ENCODE measurements at places on chromosomes 5 and 9.

GRCh38 chr9:91935805-91936514 lies 14.1 kb downstream of the ROR2 start:
- DNase-seq, result no peak

DNA sequence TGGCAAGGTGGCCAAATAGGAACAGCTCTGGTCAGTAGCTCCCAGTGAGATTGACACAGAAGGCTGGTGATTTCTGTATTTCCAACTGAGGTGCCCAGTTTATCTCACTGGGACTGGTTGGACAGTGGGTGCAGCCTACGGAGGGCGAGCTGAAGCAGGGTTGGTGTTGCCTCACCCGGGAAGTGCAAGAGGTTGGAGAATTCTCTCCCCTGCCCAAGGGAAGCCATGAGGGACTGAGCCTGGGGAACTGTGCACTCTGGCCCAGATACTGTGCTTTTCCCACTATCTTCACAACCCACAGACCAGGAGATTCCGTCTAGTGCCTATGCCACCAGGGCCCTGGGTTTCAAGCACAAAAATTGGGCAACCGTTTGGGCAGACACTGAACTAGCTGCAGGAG lies 61.0 kb downstream of the TNFSF8 start:
- DNase-seq, result no peak

GRCh38 chr5:103093727-103094126 lies 26.2 kb downstream of the GIN1 start:
- no peak for DNase-seq

DNA sequence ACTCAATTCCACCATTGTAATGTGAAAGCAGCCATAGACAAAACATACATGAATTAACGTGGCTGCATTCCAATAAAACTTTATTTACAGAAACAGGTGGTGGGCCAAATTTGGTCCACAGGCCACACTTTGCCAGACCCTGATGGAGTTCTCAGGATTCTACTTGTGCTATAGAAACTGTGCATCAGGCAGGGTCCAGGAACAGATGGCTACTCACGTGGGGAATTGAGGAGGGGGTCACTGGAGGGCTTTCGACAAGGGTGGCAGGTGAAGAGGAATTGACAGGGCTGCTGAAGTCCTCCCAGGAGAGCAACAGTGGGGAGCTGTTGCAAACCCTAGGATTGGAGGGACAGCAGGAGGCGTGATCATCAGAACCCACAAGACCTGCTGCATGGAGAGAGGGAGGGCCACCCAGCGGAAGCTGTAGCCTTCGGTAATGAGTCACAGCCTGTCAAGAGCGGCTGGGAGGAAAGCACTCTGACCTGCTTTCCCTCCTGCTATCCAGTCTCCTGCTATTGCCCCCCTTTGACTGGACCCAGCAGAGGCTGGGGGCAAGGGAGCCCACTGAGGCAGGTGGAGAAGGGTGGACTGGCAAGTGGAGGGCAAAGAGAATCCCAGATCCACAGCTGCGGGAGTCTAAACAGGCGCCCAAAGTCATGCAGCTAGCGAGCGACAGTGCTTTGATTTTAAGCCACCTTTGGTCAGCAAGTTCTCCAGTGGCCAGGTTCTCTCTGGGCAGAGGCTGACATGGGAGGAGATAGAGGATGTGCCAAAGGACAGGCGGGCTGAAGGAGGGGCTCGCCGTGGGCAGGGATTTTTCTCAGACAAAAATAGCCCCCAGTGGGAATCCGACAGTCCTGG lies 138.3 kb upstream of the SMIM23 start:
- no peak for DNase-seq

- no peak for DNase-seq
Observed at GRCh38 chr5:179385914-179386313, 40.7 kb upstream of the ADAMTS2 start.

- DNase-seq, result no peak
Observed at GRCh38 chr5:124859027-124859426, 112.6 kb upstream of the ZNF608 start.

GRCh38 chr5:96052374-96052773 lies 90.7 kb upstream of the ELL2 start:
- DNase-seq, result no peak

DNA sequence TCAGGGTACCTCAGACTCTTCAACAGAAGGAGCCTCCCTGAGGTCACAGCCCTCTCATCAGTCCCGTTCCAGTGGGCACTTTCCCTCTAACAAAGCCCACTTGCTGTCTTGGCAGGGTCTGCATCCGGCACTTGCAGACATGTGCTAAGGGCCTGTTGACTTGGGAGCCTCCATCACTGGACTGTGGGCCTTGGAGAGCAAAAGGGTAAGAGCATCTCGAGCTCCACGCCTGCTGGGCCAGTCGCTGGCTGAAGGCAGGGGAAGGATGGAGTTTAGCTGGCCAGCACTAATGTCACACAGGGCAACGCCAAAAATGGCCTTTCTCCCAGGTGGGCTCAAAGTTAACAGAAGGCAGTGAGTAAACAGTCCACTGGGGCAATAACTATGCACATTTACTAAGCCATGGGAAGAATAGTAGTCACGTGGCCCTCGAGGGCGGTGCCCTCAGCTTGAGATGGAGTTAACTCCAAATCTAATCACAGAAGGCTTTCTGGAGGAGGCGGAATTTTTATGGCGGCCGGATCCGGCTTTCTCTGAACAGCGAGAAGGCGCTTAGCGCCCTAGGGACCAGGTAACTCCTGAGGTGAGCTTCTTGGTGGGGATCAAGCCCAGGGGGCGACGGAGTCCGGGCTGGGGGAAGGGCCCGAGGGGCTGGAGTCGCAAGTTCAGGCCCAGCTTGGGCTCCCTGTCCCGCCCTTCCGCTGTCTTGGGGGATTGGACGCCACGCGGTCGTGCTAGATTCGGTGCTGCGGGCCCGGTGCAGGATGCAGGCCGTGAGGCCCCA lies 2.0 kb upstream of the NSD1 start:
- no peak for DNase-seq

DNA sequence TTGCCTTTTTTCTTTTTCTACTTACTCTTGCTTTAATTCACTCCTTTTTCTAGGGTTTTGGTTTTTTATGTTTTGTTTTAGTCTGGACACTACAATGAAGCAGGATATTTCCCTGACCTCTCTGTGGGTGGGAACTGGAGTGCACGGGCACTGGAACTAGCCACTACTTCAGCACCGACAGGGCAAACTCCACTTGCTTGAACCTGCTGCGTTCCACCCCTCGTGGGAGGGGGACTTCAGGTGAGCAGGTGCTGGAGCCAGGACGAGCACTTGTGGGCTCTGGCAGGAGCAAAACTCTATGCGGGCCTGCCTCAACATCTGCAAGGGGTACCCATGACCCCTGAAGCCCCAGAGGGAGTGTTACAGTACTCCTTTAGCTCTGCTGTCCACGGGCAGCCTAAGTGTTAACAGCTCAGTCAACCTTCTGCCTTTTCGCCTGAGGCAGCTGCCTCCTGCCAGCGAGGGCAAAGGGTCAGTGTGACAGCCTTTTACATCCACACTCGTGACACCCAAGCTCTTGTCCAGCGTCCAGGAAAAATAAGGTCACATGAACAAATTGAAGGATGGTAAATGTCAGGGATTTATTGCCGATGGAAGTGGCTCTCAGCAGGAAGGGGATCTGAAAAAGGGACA lies 144.1 kb upstream of the NFIL3 start:
- no peak for DNase-seq

GRCh38 chr9:133968428-133968827 lies 23.7 kb downstream of the VAV2 start:
- DNase-seq, result no peak

DNA sequence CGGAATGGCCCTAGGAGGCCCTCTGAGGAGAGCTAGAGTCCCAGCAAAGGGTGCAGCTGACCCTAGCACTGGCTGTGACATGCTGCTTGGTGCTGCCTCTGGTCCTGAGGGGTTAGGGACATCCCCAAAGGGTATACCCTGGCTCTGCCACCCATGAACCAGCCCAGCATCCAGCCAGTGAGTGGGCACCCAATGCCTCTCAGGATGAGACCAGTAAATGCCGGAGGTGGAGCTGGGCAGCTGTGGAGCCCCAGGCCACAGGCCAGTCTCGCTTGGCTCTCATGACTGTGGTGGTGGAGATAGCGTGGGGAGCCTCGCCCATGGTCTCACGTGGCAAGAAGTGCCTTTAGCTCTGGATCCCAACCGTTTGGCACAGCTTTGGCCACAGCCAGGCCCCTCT lies 3.7 kb upstream of the CEL start:
- no peak for DNase-seq

- DNase-seq, result peak; percentile 29
Observed at GRCh38 chr9:18721267-18721994, 247.5 kb downstream of the ADAMTSL1 start.

DNA sequence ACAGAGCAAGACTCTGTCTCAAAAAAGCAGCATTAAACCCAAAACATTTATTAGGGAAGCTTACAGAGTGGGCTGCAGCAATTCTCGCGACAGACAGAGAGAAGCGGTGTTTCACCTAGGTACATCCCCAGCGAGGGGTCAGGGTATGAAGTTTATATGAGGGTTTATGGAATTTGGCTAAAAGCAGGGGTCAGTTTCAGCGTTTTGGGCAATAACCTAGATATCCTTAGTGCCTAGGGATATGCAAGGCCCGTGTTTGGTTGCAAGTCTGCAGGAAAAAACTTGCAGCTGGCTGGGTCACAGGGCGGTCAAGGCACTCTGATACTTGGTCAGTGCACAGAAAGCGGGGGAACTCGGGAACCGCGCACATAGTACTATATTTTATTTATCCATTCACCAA lies 649 bp upstream of the GLE1 start:
- DNase-seq, result no peak

- DNase-seq, result no peak
Observed at GRCh38 chr9:124789531-124789930, 12.6 kb downstream of the OLFML2A start.

GRCh38 chr9:78778861-78779374 lies 482.0 kb downstream of the PSAT1 start:
- DNase-seq, result no peak

DNA sequence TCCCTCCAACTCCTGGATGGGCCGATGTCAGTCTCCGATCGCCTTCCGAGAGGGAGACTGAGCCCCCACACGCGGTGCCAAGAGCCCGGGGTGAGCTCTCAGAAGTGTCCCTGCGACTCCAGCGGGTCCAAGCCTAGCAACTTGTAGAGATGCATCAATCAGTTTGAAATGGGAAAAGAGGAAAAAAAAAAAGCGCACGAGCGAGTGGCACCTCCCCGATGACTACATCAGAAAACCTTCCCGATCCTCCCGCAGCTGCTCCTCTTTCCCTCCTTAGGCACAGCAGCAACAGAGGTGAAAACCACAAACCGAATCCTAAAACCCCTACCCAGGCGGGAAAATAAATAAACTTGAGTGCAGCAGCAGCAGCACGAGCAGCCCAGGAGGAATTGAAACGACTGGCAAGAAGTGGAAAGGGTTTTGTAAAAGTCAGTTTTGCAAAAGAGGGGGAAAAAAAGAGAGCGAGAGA lies 1.0 kb upstream of the EFNA5 start:
- DNase-seq, result no peak

- DNase-seq, result peak; percentile 20
Observed at GRCh38 chr9:34381323-34381722, 4.6 kb upstream of the MYORG start.

- no peak for DNase-seq
Observed at GRCh38 chr9:93064392-93065134, 6.1 kb downstream of the SUSD3 start.

DNA sequence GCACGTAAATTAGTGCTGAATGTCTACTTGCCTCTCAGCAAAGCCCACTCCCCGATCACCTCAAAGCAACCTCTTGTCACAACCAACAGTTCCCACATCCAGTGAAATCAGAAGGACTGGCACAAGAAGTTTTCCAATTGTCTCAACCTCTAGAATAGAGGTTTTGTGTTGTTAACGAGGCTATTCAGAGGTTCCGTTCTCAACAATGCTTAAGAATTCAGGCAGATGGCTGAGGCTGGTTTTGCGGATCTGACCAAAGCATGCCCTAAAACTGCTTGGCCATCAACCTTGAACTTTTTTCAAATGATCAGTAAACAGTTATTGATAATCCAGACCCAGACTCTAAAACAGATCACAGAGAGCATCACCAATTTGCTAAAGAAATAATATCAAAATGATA lies 52.9 kb downstream of the MAPKAP1 start:
- no peak for DNase-seq

DNA sequence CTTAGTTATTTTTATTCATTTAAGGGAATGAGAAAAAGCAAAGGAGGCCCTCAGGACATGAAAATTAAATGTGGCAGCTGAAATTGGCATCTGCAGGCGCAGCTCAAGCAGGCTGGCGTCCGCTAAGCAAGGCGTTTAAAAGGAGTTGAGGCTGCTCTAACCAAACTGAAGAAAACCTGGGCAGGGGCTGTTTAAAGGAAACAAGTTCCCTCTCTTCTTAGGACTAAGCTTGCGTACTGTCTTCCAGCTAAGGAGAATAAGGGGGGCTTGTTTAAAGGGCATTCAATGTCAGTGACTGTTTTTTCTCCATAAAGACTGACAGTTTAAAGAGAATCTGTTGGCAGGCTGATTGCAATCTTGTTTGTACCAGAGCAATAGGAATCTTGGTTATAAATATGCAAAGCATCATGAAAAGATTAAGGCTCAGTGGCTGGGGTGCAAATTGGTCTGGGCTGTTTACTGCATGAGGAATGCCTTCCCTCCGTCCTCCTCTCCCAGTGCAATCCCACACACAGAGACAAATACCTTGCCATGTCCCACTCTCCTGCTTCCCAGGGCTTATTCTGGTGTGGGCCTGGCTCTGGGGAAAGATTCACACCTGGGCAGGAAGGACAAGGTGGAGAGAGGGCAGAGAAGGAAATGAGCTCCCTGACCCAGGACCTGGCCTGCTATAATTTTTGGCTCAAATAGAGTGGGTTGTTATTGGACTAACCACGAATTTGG lies 85.9 kb upstream of the LIFR start:
- DNase-seq, result no peak
